ENCODE measurements at places on chromosomes 2 and 18. TPM values are rescaled to one million over a fixed set of nuclear protein-coding genes. Genes with fewer than 3 reads are reported as not detected.

GRCh38 chr2:132419235-132419634 is 2.6 kb downstream of the GPR39 start:
- no peak for DNase-seq

DNA sequence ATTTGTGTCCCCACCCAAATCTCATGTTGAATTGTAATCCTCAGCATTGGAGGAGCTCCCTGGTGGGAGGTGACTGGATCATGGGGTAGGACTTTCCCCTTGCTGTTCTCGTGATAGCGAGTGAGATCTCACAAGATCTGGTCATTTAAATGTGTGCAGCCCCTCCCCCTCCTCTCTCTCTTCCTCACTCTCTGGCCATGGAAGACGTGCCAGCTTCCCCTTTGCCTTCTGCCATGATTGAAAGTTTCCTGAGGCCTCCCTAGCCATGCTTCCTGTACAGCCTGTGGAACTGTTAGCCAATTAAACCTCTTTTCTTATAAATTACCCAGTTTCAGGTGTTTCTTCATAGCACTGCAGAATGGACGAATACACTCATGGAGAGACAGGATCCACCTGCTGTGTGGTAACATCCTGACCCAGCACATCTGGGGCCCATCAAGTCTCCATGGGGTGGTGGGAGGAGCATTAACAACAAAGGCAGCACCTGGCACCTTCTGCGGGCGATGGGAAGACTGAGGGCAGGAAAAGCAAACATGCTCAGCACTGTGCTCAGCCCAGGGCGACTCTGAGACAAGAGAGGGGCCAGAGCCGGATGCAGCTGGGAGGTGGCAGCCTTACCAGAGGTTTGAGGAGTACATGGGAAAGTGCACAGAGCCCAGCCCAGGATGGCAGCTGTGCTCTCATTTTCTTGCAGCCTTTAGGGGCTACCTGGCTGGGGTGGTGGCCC is 16.2 kb upstream of the ALPP start:
- peak; percentile 25 for DNase-seq

DNA sequence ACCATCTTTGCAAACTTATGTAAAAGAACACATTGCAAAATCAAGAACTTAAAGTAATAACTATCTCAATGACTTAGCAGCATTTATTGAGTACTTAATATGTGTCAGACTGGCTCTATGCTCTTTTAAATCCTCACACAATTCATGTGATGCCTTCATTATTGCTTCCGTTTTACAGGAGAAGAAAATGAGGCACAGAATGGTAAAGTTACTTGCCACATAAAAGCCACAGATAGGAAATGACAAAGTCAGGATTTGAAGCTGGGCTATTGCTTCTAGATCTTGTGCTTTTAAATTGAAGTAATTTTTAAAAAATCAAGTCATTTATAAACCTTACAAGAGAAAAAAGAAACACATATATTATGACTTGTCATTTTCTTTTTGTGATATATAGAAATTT is 174.2 kb downstream of the WDR7 start:
- no peak for DNase-seq

DNA sequence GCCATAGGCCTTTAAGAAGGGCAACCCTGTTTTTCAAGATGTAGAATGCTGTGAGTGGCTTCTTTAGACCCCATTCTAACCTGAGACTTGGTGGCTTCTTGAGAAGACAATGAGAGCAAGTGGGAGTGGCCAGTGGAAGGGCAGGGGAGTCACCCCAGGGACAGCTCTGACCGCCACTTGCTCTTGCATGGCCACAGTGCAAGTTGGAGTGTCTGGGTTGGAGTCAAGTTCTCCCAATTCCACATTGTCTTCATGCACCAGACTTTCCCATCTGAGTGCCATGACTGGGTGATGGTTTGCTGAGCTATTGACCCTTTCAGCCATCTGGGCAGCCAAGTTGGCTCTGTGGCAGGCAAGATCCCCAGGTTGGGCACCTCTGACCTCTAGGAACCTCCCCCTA is 148.0 kb upstream of the SKOR2 start:
- DNase-seq: no peak

- no peak for DNase-seq
These were observed 37.7 kb downstream of the COBLL1 start for GRCh38 chr2:164803776-164804466.

GRCh38 chr18:48826271-48826670 is 124.5 kb downstream of the SMAD7 start:
- no peak for DNase-seq

DNA sequence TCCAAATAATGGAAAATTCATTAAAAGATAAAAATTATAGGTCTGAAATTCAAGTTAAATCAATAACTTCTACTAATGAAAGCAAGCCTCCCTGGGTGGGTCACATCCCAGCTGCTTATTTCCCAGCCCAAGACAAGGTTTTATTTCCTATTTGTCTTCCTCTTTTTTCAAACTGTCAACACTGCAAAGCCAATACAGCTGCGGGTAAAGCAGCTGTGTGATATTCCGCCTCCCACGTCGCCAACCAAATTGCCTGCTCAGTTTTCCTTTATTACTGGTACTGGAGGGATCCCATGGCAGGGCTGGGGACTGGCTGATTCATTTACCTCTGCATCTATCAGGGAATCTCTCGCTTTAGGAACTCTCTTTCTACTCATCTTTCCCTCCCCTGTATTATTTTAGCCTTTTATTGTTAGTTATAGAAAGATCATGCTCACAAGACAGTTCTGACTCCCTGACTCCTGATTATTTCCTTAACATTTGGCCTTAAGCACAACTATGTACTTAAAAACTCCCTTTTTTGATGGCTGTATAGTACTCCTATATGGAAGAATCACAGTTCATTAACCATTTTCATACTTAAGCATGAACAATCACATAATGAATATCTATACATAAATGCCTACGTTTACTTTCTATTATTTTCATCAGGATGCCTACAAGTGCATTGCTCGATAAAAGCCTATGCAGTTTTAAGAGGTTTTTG is 253.1 kb downstream of the CDCA7 start:
- no peak for DNase-seq

- no peak for DNase-seq
These were observed 72.2 kb downstream of the CAB39 start for GRCh38 chr2:230784795-230785194.

DNA sequence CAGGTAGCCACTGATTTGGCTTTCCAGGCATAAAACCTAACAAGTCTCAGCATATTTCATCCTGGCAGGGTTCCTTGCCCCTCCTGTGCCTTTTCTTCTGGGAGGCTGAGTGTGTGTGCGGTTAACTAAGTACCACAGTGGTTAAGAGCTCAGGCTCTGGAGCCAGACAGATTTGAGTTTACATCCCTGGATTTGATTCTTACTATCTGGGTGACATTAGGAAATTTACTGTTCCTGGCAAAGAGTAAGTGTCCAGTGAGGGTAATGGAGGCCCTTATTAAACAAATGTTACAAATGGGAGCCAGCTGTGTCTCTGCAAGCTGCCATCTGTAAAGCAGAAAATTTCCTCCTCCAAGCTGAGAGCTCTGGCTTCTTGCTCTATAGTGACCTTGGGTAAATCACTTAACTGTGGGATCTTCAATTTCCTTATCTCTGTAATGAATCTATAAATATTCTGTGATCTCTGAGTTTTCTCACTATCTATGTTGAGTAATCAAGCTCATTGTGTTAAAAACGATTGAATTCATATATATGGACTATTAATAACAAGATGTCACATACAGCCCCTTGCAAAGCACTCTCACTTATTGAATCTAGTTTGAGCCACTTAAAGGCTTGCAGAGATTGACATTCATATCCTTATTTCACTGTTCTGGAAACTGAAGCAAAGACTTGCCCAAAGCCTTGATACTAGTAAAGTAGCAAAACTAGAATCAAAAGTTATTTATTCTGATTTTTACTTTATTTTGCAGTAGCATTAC is 6.5 kb upstream of the COBLL1 start:
- no peak for DNase-seq

DNA sequence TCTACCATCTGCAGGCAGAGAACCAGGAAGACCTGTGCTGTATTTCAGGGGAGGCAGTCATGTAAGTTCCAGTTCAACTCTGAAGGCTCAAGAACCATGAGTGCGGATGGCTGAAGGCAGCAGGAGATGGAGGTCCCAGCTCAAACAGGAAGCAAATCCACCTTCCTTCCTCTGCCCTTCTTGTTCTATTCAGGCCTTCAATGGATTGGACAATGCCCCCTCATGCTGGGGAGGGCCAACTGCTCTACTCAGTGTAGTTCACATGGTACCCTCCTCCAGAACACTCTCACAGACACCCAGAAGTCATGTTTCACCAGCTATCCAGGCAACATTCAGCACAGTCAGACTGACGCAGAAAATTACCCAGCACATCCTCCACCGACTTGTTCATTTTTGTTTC is 39.1 kb upstream of the RAB31 start:
- no peak for DNase-seq

DNA sequence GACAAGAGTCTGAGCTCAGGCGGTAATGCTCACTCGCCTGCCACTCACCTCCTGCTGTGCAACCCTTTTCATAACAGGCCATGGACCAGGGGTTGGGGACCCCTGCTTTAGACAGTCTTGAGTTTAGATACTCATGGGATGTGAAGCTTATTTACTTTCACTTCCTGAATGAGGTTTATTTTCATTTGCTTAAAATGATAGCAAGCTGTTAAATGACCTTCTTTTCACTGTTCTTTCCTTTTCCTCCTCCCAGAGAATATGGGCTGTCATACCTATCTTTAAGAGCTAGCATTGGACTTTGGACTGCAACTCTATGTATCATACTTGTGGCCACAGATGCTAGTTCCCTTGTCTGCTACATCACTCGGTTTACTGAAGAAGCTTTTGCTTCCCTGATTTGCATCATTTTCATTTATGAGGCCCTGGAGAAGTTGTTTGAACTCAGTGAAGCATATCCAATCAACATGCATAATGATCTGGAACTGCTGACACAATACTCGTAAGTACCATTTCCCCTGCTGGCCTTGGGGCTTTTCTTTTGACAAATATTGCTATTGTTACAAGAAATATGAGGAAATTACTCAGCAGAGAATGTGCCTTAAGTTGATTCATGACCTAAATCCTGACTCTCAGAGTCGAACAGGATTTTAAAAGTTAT is 168.5 kb downstream of the DPP4 start:
- DNase-seq: no peak

The TBR1 gene
- not detected for total RNA-seq

The C1QL2 gene
- not detected for total RNA-seq

The FBXO41 gene
- total RNA-seq: 0.29 TPM

The MEP1B gene
- total RNA-seq: not detected

The VIL1 gene
- total RNA-seq: under 0.01 TPM
